ENCODE measurements at places on chromosomes 3 and 15.

DNA sequence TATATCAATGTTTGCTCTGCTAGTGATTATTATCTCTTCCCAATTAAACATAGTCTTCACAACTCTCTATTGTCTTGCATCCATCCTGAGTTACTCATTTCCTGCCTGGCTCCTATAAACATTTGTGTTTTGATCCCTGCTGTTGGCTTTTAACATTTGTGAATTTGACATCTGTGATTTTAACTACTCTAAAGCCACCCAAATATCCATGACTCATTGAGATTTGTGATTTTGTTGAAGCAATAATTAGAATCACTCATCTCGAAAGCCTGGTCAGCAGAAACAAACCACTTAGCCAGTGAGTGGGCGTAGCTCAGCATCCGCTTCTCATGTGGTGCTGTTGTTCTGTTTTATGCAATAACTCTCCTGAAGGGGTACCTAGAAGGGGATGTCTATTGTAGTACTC, 174.3 kb upstream of the ZBTB20 start:
- DNase-seq: peak; percentile 58

GRCh38 chr15:29688506-29689286, 133.6 kb downstream of the TJP1 start:
- DNase-seq: no peak

DNA sequence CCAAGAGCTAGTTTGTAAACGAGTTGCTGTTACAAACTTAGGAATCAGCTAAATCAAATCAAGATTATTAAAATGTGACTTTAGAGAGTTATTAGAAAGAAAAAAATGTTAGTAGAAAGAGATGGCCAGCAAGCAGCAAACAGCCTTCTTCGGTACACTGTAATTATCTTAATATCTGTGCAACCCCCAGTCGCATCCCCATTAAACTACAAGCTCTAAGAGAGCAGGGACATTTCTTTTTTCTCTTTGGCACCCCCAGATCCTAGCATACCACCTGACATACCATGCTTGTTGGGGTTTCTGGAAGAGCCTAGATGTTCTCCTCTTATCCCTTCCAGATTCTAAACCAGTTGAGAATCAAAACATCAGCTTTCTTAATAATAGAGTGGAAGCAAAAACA, 45.1 kb upstream of the LIPC start:
- DNase-seq: no peak

- DNase-seq: no peak
Measured at GRCh38 chr3:11724615-11725339, 81.1 kb upstream of the VGLL4 start.

- DNase-seq: no peak
Measured at GRCh38 chr3:108757404-108757982, at the start of gene RETNLB. RETNLB (minus strand) TSS chr3:108757410; CDS start chr3:108757185, 225 bp downstream.

DNA sequence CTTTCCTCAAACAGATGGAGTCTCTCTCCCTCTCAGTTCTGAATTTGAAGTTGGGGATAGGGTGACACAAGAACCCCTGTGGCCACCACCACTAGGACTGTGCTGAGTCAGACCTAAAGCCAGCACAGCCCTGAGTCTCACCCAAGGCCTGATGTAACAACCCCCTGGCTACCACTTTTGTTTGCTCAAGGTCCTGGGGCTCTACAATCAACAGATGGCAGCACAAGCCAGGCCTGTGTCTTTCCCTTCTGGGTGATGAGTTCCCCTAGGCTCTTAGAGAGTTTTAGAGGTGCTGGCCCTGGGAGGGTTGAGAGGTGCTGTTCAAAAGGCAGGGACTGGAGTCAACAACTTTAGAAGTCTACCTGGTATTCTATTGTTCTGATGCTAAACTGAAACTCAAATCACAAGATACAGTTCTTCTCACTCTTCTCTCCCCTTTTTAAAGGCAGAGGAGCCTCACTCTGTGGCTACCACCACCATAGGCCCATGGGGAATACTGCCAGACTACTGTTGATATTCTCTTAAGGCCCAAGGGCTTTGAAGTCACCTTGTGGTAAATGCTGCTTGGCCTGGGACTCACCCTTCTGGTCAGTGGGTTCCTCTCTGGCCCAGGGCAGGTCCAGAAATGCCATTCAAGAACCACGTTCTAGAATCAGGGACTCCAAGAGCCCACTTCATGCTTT, 6.5 kb downstream of the OR5K4 start:
- peak; percentile 18 for DNase-seq

DNA sequence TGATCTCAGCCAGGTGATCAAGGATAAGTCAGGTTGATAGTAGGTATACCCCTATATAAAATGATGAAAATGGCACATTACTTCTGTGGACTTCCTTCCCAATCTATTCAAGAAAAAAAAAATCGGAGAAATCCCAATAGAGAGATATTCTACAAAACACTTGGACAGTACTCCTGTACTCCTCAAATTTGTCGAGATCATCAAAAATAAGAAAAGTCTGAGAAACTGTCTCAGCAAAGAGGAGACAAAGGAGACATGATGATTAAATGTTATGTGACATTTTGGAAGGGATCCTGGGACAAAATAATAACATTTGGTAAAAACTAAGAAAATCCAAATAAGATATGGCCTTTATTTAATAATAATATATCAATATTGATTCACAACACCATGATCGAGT, 94.6 kb downstream of the DCLK3 start:
- DNase-seq: no peak

- no peak for DNase-seq
Measured at GRCh38 chr3:182445576-182445975, 347.7 kb upstream of the ATP11B start.

DNA sequence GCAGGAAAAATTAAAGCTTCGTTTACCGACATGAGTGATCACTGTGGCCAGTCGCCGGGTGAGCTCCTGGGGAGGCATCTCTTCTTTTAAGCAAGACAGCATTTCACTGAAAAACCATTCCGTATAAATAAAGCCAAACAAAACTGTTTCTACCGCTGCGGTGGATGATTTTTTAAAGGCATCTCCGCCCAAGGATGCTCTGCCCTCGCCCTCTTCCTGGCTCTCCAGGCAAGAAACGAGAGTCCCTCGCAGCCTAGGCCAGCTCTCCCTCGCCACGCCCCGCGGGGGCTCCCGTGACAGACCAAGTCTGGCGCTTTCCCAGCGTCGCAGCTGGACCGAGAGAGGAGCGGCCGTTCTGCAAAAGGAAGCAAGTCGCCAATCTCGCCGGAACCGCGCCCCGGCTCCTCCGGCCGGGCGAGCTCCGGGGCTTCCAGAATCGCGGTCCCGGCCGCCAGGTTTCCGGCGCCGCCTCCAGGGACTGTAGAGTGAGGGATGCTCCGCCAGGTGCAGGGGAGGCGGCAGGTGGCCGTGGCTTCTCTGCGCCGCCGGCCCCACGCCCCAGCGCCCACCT, 458 bp downstream of the MCF2L2 start:
- peak; percentile 52 for DNase-seq

- no peak for DNase-seq
Measured at GRCh38 chr3:193940526-193940925, 195.4 kb upstream of the HES1 start.
